ENCODE measurements at places on chromosomes 6 and 20. TPM values are rescaled to one million over a fixed set of nuclear protein-coding genes. Genes with fewer than 3 reads are reported as not detected.

The IMPG1 gene
- not detected for total RNA-seq

The HBS1L gene
- 106 TPM for total RNA-seq

The GATA5 gene
- not detected for total RNA-seq

The KHDRBS2 gene
- not detected for total RNA-seq

The CGAS gene
- total RNA-seq, result 11.9 TPM

The RNF144B gene
- 3.5 TPM for total RNA-seq

The RAET1G gene
- total RNA-seq, result not detected

The BPIFB1 gene
- not detected for total RNA-seq

The TRIM40 gene
- total RNA-seq, result not detected

The FYN gene
- total RNA-seq, result 419 TPM

The SLC17A2 gene
- total RNA-seq, result not detected

The NECAB3 gene
- 9.2 TPM for total RNA-seq

The POPDC3 gene
- total RNA-seq, result not detected

Data from CD4-positive, alpha-beta T cell (primary cell).